ENCODE measurements at places on chromosomes 16 and 17. TPM values are rescaled to one million over a fixed set of nuclear protein-coding genes. Genes with fewer than 3 reads are reported as not detected.

GRCh38 chr17:7058831-7059447, 15.0 kb upstream of the SLC16A11 start:
- DNase-seq: no peak

- no peak for DNase-seq
These were observed 21.7 kb upstream of the NAT9 start for GRCh38 chr17:74797824-74798223.

- DNase-seq: no peak
These were observed 2.3 kb downstream of the TAOK2 start for GRCh38 chr16:29975811-29976511.

- DNase-seq: no peak
These were observed 50.1 kb downstream of the GSG1L start for GRCh38 chr16:28013392-28013791.

Gene ZNF205
- total RNA-seq: not detected

Measured in activated naive CD4-positive, alpha-beta T cell treated with anti-CD3 and anti-CD28 coated beads, Interleukin-2, amount 50 U/mL, for 72 hours (primary cell).